NK-92 treated with Interleukin-12 subunit alpha and Interleukin-12 subunit beta, amount 100 ng/mL, for 24 hours (cell line): ENCODE measurements at places on chromosomes 7 and 10.
A peak's percentile ranks its signal among the peaks of the same experiment; 100 is the strongest.

- DNase-seq, result no peak
Measured at GRCh38 chr10:130206216-130206737, 70.1 kb downstream of the GLRX3 start.

DNA sequence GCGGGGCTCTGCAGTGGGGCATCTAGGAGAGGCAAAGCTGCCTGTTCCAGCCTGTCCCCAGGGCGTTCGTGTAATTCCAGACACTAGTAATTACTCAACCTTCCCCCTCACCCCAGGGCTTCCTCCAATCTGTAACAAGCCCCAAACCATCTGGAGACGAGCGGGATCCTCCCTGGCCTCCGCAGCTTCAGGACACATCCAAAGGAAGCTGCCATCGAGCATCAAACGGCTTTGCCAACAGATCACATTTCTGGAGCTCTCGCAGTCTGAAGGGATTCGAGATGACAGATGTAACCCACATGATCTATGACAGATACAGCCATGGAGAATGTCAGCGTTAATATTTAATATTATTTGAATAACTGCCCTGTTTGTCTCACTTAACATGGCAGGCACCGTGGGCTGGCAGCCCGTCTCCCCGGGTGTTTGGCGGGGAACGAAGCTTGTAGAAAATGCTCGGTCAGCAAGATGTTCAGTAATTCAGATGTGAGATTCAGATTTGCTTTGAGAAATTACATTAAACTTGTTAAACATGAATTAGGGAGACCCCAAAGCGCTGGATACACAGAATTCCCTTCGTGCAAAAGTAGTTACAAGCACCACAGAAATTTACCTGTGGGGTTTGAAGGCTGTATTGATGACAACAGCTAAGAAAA, 108.5 kb upstream of the C7orf33 start:
- DNase-seq, result no peak

DNA sequence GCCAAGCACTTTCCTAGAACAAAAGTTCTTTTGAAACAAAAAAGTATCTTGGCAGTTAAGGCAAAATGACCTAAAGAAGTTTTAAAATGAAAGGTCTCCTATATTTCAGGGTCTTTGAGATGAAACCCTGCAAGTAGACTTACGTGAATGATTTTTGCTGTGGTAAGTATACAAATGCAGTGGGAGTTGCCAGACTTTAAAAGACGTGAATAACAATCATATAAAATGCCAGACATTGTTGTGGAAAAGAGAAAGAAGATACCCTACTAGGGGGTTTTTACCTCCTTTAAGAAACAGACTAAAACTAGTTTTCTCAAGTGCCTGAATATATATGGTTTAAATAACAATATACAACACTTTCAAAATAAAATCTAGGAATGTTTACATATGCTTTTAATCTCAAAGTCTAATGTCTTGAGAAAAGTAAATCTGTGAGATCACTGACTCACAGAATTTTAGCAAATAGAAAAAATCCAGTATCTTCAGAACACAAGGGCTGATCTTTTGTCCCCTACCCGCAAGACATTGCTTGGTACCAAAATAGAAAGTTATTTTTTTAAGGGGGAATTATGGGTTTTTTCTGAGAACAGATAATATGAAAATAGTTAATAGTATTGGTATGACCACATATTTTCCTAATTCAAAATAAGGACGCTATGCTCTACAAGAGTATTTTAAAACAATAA, 29.5 kb downstream of the LRRC17 start:
- DNase-seq, result no peak

DNA sequence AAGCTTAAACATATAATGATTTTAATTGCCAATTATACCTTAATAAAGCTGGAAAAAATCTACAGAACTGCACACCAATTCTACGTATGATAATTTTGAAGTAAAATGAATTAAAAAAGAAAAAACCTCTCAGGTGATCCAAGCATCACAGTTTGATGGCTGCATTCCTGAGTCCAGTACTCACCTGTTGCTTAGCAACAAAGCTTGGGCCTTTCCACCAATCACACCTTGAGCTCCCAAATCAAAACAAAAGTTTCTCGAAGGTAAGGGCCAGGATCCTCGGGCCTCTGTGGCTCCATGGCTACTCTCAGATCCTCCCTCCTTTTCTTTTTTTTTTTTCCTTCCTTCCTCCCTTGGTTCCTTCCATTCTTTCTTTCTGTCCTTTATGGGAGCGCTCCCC, 137.2 kb upstream of the PCBD1 start:
- no peak for DNase-seq

DNA sequence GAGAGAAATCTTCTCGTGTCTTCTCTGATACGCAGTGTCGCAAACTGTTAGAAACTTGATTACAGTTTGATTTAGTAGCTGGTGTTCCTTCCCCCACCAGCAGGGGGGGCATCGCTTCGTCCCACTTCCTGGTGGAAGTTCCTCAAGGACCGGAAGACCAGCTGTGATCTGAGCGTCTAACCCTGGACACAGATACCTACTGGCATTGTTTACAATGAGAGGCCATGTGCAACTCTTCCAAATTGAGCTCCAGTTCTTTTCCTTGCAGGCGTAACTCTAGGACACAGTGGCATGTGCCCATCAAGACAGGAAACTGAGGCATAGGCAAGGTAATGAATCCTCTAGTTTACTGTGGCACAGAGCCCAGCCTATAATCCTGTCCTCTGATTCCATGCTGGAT, 219.0 kb downstream of the CCDC3 start:
- no peak for DNase-seq

GRCh38 chr10:103244666-103245271, 918 bp upstream of the RPEL1 start:
- peak; percentile 12 for DNase-seq

DNA sequence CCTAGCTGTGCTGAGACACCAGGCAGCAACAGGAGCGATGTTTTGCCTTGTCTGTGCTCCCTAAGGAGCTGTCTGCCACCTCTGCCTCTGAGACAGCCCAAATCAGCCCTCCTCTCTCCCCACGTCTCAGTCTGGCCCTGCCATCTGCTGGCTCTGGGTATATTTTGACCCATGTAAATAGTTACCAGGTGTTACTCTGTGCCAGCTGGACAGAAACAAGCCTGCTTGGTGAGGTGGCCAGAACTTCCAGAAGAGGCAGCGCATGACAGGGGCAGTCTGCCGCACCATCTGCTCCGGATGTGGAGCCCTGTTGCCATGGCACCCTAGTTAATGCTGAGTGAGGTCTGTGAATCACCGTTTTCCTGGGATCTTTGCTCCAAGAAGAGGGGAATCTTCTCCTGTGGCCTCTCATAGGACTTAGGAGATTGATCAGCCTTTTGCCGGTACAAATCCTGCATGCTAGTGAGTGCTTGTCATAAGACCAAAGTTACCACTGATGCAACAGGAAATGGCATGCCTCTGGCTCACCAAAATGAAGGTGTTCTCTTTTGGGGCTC, 31.8 kb downstream of the GSTO2 start:
- no peak for DNase-seq

DNA sequence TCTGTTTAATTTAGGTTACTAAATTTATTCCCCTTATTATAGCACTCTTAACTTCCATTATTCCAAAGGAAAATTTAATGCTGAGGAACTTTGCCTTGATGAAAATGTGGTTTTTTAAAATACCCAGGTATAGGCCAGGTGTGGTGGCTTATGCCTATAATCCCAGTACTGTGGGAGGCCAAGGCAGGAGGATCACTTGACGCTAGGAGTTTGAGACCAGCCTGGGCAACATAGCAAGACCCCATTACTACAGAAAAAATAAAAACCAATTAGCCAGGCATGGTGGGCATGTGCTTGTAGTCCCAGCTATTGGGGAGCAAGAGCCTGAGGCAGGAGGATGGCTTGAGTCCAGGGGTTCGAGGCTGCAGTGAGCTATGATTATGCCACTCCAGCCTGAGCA, 32.4 kb downstream of the TMEM243 start:
- DNase-seq, result no peak
